Activated CD4-positive, alpha-beta T cell treated with anti-CD3 and anti-CD28 coated beads, Interleukin-2, Interleukin-6, amounts not matched to agents 100 ng/mL and 50 ng/mL, durations not matched to agents 16 hours and 8 hours (primary cell): ENCODE measurements at places on chromosomes 6 and 20.

DNA sequence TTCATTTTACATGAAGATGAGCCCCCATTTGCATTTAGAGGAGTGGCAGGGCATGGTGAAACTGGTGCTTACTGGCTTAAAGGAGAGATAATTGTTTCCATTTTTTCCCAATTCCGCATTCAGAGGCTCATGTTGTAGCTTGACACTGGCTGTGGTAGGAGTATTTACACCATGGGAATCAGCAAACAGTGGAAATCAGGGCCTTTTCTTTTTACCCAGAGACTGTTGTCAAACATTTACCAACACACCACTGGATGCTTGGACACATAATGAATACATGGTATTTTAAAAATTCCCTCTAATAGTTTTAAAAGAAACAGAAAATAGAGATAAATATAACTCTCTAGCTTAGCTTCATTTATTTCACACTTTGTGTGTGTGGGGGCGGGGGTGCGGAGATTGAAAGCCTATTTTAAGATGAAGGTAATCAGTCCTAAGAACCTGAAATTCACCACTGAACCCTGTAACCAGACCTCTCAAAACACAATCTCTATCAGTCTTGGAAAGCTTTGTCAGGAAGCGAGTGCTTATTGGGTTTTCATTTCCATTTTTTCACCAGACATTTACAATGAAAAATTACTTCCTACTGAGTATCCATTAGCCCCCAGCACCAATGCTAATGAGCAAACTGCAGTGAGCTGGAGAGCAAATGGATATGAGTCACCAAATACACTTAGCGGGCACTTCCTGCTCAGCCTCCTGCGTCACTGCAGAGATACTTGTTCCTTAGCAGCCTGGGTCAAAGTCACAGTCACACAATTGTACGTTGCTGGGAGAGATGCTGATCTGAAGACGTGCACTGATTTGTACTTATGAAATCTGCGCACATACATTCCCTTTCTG lies 532.0 kb downstream of the BCKDHB start:
- peak; percentile 24 for DNase-seq

DNA sequence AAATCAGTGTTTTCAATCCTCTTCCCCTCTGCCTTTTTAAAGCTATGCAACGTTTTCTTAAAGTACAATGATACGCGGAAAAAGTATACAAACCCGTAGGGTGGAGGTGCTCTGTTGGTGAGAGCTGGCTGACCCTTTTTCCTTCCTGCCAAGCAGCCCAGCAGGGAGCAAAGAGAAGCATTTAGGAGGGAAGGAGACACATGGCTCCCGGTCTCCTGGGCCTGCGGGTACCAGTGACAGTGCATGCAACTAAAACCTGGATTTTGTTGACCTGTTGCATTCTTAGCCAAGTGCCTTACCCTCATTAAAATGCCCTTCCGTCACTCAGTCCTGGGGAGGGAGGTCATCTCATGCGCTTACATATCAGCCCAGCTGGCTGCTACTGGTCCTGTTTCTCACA lies 87.2 kb downstream of the SLX4IP start:
- no peak for DNase-seq

DNA sequence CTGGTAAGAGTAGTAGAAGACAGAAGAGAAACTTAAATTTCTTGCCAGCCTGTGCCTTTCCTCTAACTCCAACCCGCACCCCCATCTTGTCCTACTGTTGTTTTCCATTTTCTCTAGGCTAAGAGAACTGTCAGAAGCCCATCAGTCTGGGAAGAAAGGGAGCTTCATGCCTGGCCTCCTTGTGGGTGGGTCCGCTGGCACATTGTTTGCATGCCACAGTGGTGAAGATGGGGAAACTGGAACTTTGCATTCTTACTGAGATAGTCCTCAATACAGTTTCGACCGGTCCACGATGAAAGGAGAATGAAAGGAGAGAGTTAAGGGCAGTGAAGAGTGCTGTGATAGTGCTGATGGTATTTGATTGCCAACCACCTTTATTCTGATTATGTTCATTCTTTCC lies 103.1 kb downstream of the TCP11 start:
- no peak for DNase-seq

- DNase-seq: peak; percentile 30
These were observed 815 bp downstream of the UTRN start for GRCh38 chr6:144285798-144286502.

GRCh38 chr6:47922391-47922790 lies 140.6 kb downstream of the OPN5 start:
- DNase-seq: no peak

GRCh38 chr6:9398071-9398766 lies 962.9 kb upstream of the SLC35B3 start:
- DNase-seq: no peak

DNA sequence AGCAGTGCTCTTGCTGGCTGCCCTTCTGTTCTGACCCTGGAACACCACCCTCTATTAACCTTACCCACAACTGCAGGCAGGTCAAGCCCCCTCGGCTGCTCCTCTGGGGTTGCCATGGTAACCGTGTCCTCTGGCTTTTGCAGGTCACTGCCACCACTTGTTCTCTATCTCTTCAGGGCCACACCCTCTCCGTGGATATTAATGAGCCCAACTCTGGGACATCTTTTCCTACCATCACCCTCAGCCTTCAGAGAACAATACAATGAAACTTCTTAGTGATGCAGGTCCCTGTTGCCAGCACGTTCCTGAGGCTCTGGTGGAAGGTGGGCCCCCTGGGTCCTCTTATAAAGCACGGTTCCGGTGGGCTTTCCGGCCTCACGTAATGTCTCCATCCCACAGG lies 30.8 kb upstream of the MICB start:
- DNase-seq: no peak

GRCh38 chr20:3786126-3786484 lies 435 bp downstream of the CENPB start:
- peak; percentile 55 for DNase-seq

DNA sequence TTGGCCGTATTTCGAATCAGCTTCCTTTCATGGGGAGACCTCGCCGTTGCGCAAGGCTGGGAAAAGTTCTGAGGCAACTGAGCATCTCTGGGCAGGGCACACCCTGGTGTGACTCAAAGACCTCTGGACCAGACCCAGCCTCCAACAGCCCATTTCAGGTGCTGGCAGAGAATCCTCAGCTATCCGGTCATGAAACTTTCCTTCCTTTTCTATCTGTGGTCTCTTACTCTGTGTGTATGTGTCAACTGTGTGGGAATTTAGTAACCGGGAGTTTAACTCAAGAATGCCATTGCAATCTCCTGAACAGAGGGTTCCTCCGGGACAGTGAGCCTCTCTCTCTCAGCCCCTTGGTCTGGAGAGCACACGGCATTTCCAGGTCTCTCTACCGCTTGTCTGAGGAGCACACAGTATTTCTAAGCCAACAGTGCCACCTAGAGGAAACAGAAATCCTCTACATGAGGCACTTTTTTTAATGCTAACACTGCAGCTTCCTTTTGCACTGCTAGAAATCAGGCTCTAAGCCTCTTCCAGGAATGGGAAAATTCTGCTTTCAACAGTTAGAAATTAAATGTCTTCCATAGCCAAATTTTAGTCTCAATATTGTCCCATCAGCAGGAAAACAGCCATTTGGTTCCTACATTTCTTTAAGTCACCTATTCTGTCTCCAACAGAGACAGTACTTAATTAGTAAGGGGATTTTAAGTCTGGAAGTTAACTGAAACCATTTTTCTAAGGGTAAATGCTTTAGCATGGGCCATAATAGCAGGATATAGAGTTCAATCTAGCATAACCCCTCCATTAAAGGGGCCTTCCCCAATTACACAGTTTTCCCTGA lies 32.7 kb downstream of the PLN start:
- peak; percentile 57 for DNase-seq
